ENCODE measurements at places on chromosomes 3 and 15. TPM values are rescaled to one million over a fixed set of nuclear protein-coding genes. Genes with fewer than 3 reads are reported as not detected.

GRCh38 chr3:108486941-108487340, 23.5 kb downstream of the MYH15 start:
- no peaks in the 10 kb centered on the region for H3K4me1 ChIP-seq
- no peak overlapping the region for H3K27ac ChIP-seq
- no peaks in the 10 kb centered on the region for H3K36me3 ChIP-seq
- H3K4me3 ChIP-seq = no peak overlapping the region
- no peaks in the 10 kb centered on the region for H3K27me3 ChIP-seq

Gene HDAC11
- 1.2 TPM for total RNA-seq

Gene PLD1
- 1.8 TPM for total RNA-seq

Gene MASP1
- total RNA-seq = not detected

- no peak overlapping the region for H3K4me3 ChIP-seq
- H3K4me1 ChIP-seq = no peaks in the 10 kb centered on the region
- H3K27ac ChIP-seq = no peak overlapping the region
- DNase-seq = no peak
- no peaks in the 10 kb centered on the region for H3K36me3 ChIP-seq
Measured at GRCh38 chr3:14614189-14614588, 37.4 kb upstream of the CCDC174 start.

DNA sequence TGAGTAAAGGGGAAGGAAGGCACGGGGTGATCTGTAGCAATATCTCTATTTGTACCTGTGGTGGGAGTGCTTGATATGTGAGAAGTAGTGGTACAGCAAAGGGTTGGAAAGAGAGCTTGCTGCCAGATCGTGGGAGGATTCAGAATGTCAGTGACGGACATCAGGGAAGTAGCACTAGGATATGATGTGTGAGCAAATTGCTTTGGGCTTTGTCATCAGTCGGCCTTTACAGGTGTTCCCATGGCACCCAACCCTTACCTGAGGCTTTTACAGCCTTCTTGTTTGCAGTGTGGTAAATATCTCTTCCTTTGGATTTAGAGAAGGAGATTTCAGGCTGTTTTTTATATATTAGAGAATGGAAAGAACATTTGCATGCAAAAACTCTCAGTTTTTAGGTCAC, 29.8 kb downstream of the IL1RAP start:
- H3K4me3 ChIP-seq = no peak overlapping the region
- H3K27ac ChIP-seq = no peak overlapping the region
- no peaks in the 10 kb centered on the region for H3K36me3 ChIP-seq
- H3K27me3 ChIP-seq = no peaks in the 10 kb centered on the region
- H3K4me1 ChIP-seq = no peaks in the 10 kb centered on the region
- no peak for DNase-seq

Gene GOLGA8K
- 1.2 TPM for total RNA-seq

Gene ITPKA
- not detected for total RNA-seq

DNA sequence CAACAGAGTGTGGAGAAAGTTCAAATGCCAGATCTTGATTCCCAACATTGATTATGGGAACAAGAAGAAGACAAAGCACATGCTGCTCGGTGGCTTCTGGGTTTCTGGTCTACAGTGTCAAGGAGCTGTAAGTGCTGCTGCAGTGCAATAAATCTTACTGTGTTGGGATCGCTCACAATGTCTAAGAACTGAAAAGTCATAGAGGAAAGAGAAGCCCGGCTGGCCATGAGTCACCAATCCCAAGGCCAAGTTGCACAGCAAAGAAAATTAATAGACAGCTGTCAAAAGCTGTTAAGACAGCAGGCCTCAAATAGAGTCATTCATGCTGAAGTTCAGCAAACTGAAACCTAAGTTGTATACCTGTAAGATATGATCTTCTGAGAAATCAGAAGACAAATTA, 33.2 kb upstream of the SPPL2A start:
- no peak overlapping the region for H3K4me3 ChIP-seq
- H3K27me3 ChIP-seq = no peaks in the 10 kb centered on the region
- H3K36me3 ChIP-seq = no peaks in the 10 kb centered on the region
- H3K27ac ChIP-seq = no peak overlapping the region
- DNase-seq = no peak

DNA sequence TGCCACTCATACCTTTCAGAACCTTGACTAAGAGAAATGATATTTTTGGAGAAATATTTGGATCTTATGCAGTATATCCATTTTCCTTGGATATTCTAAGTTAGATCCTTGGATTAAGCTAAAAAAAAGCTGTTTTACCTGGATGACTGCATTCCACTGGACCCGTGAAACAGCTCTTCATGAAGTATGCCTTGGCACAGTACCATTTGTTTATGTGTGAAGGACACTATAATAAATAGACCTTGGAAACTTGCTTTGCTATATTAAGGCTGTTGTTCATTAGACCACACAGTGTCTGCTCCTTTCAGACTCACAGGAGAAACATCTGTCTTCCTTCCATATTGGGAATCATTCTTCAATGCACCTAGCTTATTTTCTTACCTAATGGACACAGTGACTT, 651.0 kb upstream of the TGFBR2 start:
- no peaks in the 10 kb centered on the region for H3K27me3 ChIP-seq
- H3K36me3 ChIP-seq = no peaks in the 10 kb centered on the region
- no peak overlapping the region for H3K4me3 ChIP-seq

GRCh38 chr3:41808152-41808551, 153.8 kb downstream of the ULK4 start:
- no peak overlapping the region for H3K27ac ChIP-seq
- no peak overlapping the region for H3K4me3 ChIP-seq
- H3K4me1 ChIP-seq = no peaks in the 10 kb centered on the region
- H3K27me3 ChIP-seq = no peaks in the 10 kb centered on the region

DNA sequence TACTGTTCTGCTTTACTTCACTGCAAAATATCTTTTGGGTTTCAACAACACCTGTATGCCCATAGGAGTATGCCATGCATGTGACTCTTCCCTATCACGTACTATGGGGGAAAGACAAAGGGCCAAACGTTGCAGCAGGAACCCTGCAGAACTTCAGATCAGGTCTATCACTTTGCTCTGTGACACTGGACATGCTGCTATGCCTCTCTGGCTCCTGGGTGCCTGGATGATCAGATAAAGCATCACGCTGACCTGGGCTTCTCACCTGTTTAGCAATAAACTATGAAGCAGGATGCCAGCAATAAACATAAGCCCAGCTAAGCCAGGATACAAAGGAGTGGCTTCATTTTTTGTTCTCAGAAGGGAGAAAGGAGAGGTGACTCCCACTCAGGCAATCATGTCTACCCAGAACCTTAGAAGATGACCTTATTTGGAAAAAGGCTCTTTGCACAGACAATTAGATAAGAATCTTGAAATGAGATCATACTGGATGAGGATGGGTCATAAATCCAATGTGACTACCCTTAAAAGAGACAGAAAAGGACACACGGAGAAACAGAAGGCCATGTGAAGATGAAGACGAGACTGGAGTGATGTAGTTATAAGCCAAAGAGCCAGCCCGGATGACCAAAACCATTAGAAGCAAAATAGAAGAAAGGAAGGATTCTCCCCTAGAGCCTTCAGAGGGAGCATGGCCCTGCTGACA, 19.3 kb downstream of the POMGNT2 start:
- no peak overlapping the region for H3K4me3 ChIP-seq
- H3K4me1 ChIP-seq = no peaks in the 10 kb centered on the region
- peaks cover 7% of the 10 kb centered on the region for H3K36me3 ChIP-seq
- H3K27me3 ChIP-seq = no peaks in the 10 kb centered on the region
- DNase-seq = no peak
- H3K27ac ChIP-seq = no peak overlapping the region

Gene SLC22A13
- 0.53 TPM for total RNA-seq

GRCh38 chr3:100335434-100335833, 877 bp downstream of the NIT2 start:
- peak overlapping the region; percentile 72 for H3K4me3 ChIP-seq
- H3K27me3 ChIP-seq = no peaks in the 10 kb centered on the region
